Stimulated activated CD4-positive, alpha-beta T cell treated with anti-CD3 and anti-CD28 coated beads, Interleukin-2, amount 100 ng/mL, for 24 hours (primary cell): ENCODE measurements at places on chromosomes 2 and 18.

DNA sequence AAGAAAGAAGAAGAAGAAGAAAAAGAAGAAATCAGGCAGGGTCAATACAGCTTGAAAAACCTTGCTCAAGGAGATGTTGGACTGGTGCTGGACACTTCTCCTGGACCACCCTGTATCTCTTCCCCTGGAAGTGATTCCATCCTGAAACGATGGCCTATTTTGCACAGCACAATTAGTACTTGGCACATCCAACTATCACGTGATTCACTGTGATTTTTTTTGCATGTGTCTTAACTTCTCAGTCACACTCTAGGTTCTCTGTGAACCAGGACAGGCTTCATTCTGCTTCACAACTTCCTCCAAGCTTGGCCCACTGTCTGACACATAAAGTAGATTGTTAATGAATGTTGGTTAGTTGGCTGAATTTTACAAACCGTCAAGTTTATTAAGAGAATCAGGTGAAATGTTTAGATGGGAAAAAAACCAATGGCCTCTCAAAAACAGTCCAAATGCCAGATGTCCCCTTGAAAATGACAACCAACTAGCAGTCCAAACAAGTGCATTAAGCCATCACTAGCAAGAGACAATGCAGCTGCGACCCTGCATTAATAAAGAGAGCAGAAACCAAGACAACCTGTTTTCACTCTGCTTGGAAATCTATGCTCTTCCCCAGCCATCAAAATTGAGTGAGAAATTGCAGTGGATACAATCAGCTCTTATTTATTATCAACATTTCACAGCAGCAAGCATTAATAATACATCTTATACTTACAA is 300.0 kb upstream of the CHAC2 start:
- no peak for DNase-seq

DNA sequence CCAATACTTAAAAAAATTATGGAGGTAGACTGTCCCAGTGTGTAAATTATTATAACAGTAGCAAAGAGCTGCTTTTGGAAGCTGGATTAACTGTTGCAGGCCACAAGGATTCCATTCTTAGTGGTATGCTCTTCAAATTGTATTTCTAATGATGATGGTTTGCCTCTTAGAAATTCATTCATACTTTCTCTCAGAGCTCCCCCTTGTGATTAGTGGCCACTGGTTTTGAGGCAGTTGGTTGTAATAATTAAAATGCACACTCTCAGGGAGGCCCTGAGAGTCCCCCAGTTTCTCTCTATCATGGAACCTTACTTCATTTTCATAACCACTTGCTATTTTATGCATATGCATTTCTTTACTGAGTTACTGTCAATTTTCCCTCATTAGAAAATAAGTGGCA is 122.5 kb downstream of the PLA2R1 start:
- no peak for DNase-seq

DNA sequence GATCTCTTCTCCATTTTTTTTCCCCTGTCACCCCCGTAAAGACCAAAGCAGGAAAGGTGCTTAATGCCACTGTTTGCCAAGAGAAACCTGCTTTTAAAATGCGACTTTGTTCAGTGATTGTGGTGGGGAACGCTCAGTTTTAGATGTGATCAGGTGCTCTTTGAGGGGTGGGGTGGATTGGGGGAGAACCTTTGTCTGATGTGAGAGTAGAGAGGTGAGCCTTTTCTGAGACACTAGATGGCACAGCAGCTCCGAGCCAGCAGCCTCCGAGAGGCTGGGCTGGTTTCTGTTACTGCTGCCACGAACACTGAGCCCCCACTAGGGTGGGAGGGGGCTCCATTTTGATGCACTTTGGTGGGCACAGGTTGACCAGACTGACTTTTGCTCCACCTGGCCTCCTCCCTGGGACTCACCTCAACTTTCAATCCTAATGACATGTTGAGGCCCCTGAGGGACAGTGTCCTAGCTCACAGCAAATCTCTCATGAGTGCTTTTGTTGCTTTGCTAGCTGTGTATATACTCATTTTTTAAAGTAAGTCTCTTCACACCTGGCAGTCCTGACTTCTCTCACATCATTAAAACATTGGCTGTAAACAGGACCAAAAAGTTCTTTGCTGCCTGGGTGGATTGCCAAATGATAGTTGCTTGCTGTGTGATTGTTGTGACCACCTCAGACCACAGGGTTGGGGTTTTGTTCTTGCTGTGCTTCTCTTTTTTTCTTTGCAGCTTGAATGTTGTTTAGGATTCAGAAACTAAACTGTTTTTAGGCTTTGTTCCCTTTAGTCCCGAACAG is 98.2 kb upstream of the MAP3K20 start:
- no peak for DNase-seq

DNA sequence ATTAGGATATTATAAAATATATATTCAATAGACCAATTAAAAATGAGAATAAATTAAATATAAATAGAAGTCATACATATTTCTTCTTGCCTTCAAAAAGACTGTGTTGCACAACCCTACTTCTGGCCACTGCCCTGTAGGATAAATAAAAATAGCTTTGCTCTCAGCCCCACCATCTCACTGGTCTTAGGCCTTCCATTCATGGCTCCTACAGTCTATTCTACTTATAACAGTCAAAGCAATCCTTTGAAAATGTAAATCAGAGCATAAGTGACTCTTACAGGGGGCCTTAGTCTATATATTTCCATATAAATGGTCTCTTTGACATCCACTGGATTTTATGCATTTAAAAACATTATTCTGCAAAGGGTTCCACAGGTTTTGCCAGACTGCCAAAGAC is 72.9 kb downstream of the KLF7 start:
- DNase-seq = no peak
